ENCODE measurements at places on chromosomes 16 and 17. TPM values are rescaled to one million over a fixed set of nuclear protein-coding genes. Genes with fewer than 3 reads are reported as not detected.

The TBC1D28 gene
- total RNA-seq = not detected

The SPATA32 gene
- not detected for total RNA-seq

The PRSS21 gene
- not detected for total RNA-seq

The NPIPB9 gene
- 9.3 TPM for total RNA-seq

The CBX2 gene
- total RNA-seq = 7.0 TPM

The MPDU1 gene
- total RNA-seq = 40.2 TPM

The CCL4 gene
- total RNA-seq = 2.4 TPM

The DNASE1L2 gene
- total RNA-seq = 0.74 TPM

The MVP gene
- total RNA-seq = 42.7 TPM

The SUPT4H1 gene
- 41.9 TPM for total RNA-seq

The GAS2L2 gene
- not detected for total RNA-seq

The ABCA6 gene
- total RNA-seq = 74.6 TPM

The PIK3R5 gene
- 3.1 TPM for total RNA-seq

The GNG13 gene
- not detected for total RNA-seq

The SARM1 gene
- 10.2 TPM for total RNA-seq

The ABCC3 gene
- 6.9 TPM for total RNA-seq

The PRDM7 gene
- not detected for total RNA-seq

The MSLN gene
- 0.74 TPM for total RNA-seq

The TNFRSF12A gene
- total RNA-seq = 20.1 TPM

The GPR179 gene
- total RNA-seq = 0.11 TPM

The ROGDI gene
- total RNA-seq = 8.5 TPM

The CPHXL gene
- total RNA-seq = not detected

The KCNJ2 gene
- total RNA-seq = 9.1 TPM
